ENCODE measurements at places on chromosomes 7 and 10.

DNA sequence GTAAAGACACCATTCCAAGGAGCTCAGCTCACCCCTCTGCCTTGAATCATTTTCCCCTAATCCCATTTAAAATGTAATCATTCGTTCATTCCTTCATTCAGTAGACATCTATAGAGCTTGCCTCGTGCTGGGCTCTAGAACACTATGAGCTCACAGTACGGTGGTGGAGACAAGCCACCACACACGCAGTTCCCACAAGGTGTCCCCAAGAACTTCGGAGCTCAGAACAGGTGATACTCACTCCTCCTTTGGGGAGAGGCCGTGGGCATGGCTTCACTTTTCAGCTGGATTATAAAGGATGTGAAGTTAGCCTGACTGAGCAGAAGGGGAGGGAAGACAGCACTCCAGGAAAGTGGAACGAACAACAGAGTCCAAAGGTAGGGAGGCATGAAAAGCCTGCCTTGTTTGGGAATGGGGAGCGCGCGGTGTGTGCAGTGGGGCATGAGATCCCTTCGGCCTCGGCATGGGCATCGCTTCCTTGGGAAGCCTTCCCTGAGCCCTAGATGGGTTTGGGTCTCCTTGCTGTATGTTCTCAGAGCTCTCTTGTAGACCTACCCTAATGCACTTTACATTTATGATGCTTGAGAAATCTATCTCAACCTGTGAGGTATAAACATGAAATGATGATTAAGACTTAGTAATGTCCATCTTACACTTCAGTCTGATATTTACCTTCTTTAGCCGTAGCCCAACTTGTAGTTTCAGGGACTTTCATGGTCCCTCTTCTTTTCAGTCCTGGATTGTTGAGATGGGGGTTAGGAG, 809 bp upstream of the OGA start:
- no peak for DNase-seq

GRCh38 chr10:13815756-13816155, 229.0 kb downstream of the PRPF18 start:
- DNase-seq = no peak

DNA sequence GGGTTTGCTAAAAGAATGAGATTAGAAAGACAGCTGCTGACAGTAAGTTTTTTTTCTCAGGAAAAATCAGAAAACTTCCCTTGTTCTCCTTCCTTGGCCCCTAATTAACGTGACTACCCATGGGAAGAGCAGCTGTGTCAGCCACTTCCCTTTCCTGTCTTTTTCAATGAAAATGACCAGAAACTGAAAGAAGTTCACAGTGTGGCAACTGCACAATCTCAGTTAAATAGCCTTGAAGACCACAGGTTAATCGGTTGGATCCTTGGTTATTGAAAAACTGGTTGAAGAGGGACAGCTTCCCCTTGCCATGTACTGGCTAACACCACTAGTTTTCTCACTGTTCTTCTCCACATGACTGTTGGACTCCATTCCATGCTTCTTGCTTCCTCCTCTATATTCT, 148.8 kb upstream of the AGR3 start:
- no peak for DNase-seq

GRCh38 chr7:141024668-141025067, 9.9 kb upstream of the MRPS33 start:
- no peak for DNase-seq

GRCh38 chr7:158277219-158278141, 310.1 kb downstream of the PTPRN2 start:
- DNase-seq = no peak

- peak; percentile 80 for DNase-seq
Observed at GRCh38 chr10:100009793-100010676, at the start of gene DNMBP. Gene DNMBP, minus strand, starts transcription at chr10:100009947. Its CDS starts 37,823 bp downstream, at chr10:99972124.

- no peak for DNase-seq
Observed at GRCh38 chr7:503575-504111, 16.0 kb downstream of the PDGFA start.

DNA sequence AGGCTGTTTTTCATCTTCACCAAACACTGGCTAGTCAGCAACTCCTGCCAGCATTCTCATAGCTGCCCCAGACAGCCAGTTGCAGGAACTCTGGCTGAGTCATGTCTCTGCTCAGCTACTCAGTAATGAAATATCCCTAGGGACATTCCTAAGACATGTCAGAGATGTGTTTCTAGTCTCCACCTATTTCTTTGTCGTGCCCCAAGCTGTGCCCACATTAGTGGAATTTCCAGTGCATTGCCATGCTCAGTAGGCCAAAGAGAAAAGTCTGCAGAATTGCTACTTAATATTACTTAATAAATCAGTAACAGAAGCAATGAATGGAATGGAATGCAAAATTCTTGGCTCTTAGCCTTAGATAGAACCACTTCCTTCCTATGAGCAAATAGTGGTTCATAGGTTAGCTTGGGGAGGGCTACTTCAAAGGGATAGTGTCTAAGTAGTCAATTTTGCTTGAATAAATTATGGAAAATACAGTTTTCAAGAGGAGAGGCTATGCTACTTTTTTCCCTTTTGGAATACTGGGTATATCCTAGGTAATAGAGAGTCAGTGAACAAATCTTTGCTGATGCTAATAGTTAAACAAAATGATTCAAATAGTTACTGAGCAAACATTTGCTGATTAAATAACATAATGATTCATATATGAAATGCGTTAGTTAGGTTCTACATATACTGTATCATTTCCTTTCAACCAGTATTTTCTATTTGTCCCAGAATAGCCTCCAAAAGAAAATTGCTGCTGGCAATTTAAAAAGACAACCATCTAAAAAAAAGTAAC, 23.6 kb upstream of the SEMA3C start:
- no peak for DNase-seq

DNA sequence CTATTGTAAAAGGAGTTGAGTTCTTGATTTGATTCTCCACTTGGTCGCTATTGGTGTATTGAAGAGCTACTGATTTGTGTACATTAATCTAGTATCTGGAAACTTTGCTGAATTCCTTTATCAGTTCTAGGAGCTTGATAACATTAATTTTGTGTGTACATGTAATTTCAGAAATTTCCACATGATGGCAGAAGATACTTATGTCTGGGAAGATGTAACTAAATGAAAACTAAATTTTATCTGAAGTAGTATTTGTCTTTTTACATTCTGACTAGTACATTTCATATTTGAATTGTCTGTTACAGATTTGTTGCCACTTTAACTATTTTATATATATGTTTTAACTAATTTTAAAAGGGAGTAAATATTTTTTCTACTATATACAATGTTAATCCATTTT, 27.6 kb downstream of the SDHAF3 start:
- DNase-seq = no peak

- no peak for DNase-seq
Observed at GRCh38 chr7:151152643-151153513, 14.6 kb downstream of the GBX1 start.

DNA sequence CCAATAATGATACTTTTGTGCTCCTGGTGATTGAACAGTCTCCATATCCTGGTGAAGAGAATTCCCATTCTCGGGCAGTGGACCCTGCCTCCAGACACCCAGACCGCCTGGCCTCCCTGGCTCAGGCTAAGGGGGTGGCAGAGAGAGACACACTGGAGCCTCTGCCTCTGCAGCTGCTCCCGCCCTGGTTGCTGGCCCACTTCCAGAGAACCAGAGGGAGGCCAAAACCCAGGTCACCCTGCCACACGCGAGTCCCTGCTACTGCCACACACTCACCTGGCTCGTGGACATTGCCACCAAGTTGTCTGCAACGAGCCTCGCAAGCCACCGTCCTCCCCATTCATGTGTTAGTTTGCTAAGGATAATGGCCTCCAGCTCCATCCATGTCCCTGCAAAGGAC, 221.8 kb downstream of the HPSE2 start:
- no peak for DNase-seq

GRCh38 chr10:129104266-129105045, 362.6 kb upstream of the MGMT start:
- no peak for DNase-seq

GRCh38 chr7:28180031-28180363, 598 bp downstream of the JAZF1 start:
- DNase-seq = no peak

DNA sequence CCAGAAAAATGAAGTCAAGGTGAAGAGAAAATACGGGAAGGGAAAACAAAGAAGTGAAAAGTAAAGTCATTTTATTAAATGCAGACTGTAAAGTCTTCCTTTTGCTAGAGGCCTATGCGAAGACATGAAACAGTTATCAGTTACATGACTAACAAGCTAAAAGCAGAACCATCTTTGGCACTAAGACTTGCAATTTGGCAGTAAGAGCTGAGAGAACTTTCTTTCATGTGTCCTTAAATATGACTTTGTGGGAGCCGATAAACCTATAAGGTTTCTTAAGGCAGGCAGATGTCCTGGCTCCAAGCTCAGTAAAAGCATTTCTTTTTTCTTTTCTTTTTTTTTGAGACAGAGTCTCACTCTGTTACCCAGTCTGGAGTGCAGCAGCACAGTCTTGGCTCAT, 10.4 kb downstream of the ANLN start:
- no peak for DNase-seq

DNA sequence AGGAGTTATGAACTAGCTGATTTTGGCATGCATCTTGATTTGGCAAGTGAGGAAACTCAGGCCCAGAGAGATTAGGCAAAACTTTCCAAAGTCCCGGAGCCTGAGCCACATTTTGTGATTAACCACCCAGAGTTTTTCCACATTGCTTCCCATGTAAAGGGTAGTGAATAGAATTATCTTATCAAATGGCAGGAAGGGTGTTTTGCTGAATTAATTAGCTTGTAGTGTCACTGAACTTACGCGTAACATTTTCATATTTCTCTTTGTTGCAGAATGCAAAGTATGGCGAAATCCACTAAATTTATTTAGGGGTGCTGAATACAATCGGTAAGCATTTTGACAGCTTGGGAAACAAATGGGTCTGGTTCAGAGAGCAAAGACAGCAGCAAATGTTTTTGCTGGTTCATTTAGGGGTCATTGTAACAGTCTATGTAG, 176.2 kb downstream of the ST7 start:
- no peak for DNase-seq

DNA sequence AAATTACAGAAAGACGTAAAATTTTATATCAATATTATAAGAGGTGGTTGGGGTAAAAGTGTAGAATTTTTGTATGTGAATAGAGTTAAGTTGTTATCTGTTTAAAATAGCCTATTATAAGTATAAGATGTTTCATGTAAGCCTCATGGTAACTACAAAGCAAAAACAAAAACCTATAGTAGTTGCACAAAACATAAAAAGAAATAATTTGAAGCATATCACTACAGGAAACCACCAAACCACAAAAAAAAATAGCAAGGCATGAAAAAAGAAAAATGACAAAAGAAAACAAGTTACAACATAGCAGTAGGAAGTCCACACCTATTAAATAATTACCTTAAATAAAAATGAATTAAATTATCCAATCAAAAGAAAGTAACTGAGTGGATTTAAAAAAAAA, 12.4 kb upstream of the GSTK1 start:
- no peak for DNase-seq

GRCh38 chr7:128799451-128799850, 7.7 kb downstream of the CCDC136 start:
- DNase-seq = no peak

GRCh38 chr10:62614389-62615157, 189.9 kb upstream of the ADO start:
- DNase-seq = no peak

GRCh38 chr10:26214551-26215395, 1.8 kb upstream of the GAD2 start:
- no peak for DNase-seq

DNA sequence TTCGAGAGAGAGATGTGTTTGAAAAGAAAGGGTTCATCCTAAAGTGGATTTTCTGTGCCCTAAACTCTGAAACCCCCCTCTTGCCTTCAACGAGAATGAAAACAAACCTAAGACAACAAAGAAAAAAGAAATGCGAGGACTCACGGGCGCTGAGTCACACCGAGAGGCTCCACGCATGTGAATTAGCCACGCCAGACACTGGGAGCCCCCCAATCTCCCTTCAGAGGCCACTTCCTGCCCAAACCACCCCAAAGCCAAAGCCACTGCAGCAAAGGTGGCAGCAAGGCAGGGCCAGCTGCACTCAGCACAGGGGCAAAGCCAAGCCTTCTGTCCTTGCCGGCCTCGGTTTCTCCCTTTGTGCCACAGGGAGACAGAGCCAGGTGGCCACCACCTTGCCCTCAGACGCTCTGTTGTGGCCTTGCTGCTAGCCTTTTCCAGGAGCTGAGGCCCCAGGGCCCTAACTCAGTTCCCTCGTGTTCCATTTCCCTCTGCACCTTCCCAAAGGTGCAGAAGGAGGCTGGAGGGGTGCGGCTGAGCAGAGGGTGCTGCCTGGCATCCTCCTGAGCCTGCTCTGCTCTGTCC, 93.3 kb downstream of the FAM53B start:
- peak; percentile 58 for DNase-seq

- DNase-seq = no peak
Observed at GRCh38 chr7:94368371-94368791, 26.3 kb upstream of the COL1A2 start.

DNA sequence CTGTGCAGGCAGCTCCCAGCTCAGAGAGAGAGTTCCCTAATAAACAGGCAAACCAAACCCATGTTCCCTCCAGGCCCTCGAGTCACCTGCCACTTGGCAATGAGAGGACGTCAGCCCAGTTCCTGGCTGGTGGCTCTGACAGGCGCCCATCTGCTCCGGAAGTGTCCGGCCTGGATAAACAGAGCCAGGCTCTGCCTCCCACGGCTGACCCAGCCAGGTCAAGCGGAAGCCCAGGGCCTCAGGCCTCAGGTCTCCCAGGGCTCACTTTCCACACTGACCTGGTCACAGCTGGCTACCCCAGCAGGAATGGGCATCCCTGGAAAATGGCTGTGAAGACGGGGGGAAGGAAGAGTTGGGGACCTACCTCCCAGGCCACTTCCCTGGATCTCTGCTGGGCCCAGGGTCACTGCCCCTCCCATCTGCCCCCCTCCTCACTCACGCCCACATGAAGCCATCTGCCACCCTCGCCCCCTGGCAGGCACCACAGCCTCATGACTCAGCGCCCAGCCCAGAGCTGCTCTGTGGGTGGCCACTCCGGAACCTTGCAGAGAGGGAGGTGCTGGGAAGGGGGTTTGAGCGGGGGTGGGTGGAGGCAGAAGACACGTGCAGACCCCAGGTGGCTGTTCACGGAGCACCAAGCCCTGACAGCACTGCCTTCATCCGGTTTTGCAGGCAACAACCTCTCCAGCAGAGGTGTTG, 37.4 kb upstream of the DUSP5 start:
- peak; percentile 67 for DNase-seq

- no peak for DNase-seq
Observed at GRCh38 chr7:87127019-87127418, 25.2 kb upstream of the DMTF1 start.

- DNase-seq = no peak
Observed at GRCh38 chr7:84688671-84689070, 494.1 kb upstream of the SEMA3A start.
